Stimulated activated CD8-positive, alpha-beta memory T cell treated with anti-CD3 and anti-CD28 coated beads, Interleukin-7, amount 100 ng/mL, for 24 hours (primary cell): ENCODE measurements at places on chromosomes 4 and X.
A peak's percentile ranks its signal among the peaks of the same experiment; 100 is the strongest.

GRCh38 chrX:136525738-136526606, 6.0 kb upstream of the VGLL1 start:
- DNase-seq, result no peak

GRCh38 chrX:155094468-155095061, 23.3 kb downstream of the BRCC3 start:
- DNase-seq, result no peak

DNA sequence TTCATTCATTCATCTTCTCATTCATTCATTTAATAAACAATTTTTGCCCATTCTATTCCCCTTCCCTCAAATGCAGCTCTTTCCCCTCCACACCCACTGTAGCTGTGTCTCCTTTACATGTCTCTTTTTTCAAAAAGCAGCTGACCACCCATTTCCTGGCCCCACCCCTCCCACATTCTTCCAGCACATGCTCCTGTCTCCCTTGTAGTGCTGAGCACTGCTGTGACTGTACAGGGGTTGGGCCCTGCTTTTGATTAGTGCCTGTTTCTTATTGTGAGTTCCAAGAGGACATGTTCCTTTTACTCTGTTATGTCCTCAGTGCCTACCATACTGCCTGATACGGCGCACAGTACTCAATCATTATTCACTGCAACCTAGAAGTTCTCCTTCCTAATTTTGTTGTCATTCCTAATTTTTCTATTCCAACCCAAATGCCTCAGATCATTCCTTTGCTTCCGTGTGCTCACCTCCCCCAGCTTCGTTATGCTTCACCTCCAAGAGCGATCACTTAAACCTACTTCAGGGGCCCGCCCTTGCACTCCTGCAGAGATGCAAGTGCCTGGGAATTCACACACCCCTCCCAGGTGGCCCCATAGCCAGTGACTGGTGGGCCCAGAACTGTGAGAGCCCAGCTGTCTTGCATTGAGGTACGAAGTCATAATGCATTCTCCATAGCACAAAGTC, 152.2 kb downstream of the STK32B start:
- no peak for DNase-seq

- no peak for DNase-seq
These were observed 162.5 kb upstream of the ATP6AP2 start for GRCh38 chrX:40418146-40418812.

GRCh38 chr4:118732591-118733330, 47.6 kb downstream of the METTL14 start:
- DNase-seq, result no peak

DNA sequence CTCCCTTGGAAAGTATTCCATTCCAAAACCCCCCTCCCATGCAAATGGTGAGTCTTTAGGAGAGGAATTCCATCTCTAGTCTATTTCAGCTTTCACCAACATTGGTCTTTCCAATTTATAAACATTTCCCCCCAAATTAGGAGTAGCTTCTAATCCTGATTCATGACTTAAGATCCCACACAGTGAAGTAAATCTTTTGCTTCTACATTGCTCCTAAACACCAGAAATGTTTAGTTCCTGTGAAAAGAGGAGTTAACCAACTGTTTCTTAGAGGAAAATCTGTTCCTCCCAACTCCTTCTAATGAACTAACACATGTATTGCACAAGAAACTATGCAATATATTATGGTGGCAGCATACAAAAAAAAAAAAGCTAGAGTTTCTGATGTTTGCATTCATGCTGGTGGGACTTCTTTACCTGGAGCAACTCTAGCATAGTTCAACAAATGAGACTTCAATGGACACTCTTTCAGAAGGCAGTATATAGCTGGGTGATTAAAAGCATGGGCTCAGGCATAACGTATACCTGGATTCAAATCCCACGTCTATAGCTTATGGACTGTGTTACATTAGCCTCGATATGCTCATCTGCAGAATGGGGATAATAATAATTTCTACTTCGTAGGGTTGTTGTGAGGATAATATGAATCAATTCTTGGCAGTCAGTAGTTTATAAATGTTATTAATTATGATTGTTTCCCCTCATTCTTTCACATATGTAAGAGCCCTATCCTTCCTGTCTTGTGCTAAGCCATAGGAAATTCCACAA, 131.6 kb upstream of the TMEM164 start:
- DNase-seq, result no peak

DNA sequence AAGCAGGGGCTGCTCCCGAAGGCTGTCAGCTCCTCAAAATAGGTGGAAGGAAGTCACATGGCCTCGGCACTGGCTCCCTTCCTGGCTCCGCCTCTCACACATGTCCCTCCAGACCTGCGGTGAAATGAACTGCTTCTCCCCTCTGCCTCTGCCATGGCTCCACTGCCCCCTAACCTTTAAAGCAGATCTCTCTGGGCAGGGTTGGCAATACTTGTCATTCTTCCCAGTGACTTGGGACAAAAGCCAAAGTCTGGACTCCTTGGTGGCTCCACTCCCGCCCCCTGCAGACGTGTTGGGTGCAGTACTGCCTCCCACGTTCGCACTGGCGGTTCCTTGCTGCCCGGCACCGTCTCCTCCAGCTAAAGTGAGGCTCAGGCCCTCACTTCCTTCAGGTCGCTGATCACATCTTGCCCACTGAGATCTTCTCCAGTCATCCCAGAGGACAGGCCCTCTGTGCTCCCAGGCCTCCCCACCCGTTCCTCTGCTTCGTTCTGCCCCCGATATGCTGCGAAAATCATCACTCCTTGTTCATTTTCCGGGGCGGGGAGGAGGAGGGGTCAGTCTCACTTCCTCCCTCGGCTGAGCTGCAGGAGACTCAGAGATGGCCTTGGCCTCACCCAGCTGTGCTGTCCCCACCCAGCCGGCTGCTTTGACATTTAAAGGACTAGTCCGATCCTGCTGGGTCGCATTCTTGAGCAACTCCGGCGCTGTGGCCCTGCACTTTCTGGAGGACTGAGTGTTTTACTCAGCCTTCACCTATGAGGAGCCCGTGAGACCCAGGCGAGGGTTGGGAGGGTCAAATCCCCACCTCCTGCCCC, 97.4 kb downstream of the PHKA2 start:
- DNase-seq, result peak; percentile 20

- no peak for DNase-seq
These were observed 40.9 kb downstream of the CPEB2 start for GRCh38 chr4:15043226-15043625.

DNA sequence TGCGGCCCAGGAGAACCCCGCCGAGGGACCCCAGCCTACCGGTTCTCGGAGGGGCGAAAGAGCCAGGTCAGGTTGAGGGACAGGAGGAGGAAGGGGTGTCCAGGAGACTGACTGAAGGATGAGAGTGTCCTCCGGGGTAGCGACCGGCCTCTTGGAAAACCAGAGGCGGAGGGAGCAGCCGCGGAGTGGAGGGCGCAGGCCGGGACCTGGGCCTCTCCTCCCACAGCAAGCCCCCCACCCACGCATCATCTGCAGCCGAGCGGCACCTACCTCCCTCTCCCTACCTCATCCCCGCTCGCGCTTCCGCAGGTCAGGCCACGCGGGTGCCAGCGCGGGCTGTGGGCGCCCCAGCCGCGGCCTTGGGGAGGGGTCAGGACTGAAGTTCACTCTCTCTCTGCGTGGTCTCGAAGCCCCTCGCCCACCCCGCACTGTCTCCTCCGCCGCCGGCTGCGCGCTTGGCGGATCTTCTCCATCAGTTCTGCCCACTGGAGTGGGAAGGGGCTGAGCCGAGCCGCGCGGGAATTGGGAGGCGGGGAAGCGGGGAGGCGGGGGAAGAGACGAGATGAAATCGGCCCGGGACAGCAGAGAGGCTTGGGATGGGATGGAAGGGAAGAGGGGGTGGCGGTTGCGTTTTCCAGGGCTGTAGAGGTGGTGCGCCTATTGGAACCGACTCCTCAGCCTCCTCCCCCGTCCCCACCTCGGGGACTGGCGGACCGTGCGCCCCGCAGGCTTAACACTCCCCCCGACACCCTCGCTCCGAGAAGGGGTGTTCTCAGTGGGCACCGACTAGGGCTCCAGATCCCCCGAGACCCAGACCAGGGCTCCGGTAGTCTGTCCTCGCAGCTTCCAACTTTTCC, 1.8 kb downstream of the NLGN4X start:
- DNase-seq, result no peak

- no peak for DNase-seq
These were observed 92.2 kb downstream of the DCHS2 start for GRCh38 chr4:154399259-154399974.

DNA sequence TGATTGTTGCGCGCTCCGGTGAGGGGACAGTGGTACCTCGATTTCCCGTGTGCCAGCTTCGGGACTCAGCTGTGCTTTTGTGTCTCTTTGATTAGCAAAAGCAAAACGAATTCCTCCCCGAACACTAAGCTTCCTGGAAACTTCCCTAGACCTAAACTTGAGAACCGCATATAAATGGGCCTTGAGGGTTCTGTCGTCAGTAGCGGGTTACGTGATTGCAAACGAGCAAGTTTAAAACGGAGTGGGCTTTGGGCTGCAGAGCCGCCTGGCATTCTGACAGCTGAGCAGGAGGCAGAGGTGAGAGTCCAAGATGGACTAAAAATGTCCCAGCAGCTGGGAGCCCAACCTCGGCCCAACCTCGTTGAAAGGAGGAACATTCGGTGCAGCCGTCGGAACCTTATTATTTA, 1.2 kb upstream of the TAPT1 start:
- peak; percentile 2 for DNase-seq

DNA sequence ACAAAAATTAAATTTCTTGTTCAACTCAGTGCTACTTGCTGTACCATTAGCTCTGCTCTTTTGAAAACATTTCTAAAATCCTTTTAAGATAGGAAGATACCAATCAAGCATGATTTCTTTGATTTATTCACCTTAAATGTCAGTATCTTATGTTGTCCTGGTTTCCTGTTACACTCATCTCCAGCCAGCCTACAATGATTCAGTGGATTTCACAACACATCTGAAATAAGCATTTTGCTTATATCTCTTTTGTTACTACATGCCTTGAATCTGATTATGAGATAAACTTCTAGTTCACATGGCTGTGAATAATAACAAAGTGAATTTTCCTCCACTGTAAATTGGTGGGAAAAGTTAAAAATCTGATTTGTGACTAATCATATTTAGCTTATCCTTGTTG, 112.5 kb upstream of the BMP3 start:
- no peak for DNase-seq

GRCh38 chr4:16289897-16290554, 63.8 kb upstream of the TAPT1 start:
- no peak for DNase-seq

DNA sequence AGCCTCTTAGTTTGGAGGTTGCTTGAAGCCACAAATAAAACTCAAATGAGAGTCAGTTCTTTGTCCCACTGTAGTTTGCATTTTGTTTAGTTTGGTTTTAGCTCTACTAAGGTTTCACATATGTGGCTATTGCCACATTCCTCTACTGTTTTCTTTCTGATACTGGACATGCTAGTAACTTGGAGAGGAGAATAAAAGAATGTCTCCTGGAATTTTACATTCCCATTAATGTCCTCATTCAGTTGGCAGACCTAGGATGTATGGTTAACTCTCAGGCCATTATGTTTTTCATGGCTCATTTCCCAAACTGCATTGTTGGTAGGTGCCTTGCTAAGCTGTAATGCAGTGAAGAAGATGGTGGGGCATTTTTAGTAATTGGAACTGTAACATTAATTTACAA, 29.9 kb downstream of the UPRT start:
- no peak for DNase-seq

GRCh38 chr4:115918149-115918548, 804.7 kb upstream of the NDST4 start:
- no peak for DNase-seq

DNA sequence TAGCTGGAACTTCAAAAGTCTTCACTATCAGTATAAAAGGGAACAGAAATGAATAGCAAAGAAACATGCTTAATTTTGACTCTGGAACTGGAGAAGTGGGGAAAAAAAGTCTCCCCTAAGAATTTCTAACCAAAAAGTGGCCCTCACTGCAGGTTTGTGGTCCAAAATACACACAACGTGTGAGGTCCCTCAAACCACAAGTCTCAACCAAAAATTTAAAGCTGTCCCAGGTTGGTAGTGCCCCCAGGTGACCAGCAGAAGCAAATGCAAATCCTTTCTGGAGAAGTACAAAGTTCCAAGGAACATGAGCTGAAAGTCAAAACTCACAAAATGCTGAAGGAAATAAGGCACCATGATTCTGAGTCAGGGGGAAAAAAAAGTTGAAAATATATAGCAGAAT, 23.6 kb upstream of the VAMP7 start:
- no peak for DNase-seq

GRCh38 chrX:154411981-154412340, 622 bp downstream of the TAFAZZIN start:
- DNase-seq, result no peak

DNA sequence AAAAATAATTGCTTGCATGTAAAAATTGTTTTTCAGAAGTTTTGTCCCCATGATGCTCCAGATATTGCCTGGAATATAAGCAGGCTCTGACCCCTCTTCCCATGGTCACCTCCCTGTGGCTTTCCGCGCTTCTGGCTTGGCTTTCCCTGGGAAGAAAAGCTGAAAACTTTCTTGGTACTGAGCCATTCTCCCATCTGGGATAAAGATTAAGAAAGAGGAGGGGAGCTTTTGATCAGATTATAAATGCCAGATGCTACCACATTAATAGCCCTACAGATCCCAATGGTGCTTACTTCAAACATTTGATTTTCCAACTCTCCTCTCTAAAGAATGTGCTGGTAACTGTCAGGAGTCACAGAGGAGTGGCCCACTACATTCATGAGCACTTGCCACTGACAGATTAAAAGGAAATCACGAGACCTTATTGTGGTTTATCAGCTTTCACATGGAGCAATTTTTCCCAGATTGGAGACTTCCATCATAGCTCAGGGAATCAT, 54.4 kb upstream of the GAB1 start:
- DNase-seq, result no peak

DNA sequence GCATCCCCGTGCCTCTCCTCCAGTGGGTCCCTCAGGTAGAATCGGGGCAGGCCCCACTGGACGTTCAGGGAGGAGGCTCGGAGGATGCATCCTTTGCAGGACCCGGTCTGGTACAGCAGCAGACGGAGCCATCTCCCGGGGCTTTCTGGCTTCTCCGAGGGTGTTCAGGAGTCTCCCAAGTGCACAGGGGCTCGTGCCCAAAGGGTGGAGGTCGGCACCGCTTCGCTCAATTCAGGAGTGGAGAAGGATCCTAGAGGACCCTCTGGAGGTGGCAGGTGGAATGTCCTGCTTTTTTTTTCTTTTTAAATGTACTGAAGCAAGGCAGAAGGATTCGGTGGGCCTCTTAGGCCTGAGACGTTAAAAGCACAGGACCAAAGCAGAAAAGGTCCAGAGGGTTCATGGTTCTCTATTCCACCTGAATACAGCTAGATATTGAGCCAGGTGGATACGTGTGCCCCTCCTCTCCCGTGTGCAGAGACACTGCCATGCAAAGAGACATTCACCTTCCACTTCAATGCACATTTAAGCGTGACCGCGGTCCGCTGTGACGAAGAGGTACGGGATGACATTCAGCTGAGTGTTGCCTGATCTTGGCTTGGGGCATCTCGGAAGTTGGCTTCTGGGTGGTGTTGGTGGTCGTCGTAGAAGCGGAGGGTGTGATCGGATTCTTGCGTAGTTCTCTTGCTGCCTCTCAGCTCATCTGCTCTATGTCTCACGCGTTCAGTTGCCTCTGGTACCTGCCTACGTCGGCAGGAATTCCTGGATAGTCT, 281.2 kb upstream of the AGTR2 start:
- DNase-seq, result no peak

- DNase-seq, result no peak
These were observed 178.3 kb downstream of the TMA16 start for GRCh38 chr4:163672751-163673150.
